ENCODE measurements at places on chromosomes 1 and 21.

DNA sequence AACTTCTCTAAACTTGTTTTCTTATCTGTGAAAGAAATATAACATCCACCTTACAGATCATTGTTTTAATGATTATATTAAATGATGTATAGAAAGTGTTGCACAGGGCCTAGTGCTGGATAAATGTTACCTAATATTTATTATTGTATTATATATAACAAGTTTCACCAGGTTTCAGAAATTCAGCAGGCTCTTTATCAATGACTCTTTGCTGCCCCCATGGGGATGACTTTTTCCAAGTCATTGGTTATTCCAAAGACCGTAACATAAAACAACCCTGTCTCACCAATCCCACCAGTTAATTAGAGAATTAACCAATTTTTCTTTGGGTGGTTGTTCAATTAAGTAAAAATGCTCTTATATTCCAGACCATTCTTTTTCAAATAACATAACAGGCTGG, 7.3 kb upstream of the DEDD start:
- peak; percentile 55 for DNase-seq

DNA sequence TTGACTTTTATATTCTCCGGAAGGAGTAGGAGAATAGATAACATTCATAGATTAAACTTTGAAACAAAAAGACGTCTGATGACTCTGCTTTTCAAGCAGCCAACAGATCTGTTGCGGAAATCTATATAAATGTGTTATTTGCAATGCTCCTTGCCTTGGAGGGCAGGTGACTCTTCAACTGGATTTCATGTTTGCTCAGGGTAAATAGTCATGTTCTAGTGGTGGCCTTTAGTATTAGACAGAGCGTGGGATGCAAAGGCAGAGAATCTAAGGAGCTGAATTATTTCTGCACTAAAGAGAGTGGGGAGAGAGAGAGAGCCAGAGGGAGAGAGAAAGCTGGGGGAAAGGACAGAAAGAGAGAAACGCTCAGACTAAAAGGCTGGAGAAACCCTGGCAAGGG, 454.3 kb downstream of the AJAP1 start:
- no peak for DNase-seq

- no peak for DNase-seq
Measured at GRCh38 chr1:235767795-235768194, 98.9 kb downstream of the LYST start.

DNA sequence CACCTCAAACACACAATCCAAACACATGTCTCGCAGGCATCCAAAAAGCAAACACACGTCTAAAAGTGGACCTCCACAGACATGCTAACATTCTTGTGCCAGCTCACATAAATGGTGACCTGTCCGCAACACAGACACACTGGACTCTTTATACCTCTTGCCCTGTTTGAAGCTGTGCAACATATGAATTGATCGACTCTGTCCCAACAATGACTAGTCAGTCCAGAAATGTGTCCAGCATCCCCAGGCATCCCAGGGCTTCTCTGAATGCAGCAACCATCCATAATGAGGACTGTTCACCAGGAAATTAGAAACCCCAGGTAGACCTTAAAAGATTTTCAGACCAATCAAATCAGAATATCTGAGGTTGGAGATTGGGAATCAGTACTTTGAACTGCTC, 3.2 kb downstream of the DDR2 start:
- no peak for DNase-seq

- DNase-seq, result no peak
Measured at GRCh38 chr1:214943054-214943453, 139.5 kb upstream of the KCNK2 start.

DNA sequence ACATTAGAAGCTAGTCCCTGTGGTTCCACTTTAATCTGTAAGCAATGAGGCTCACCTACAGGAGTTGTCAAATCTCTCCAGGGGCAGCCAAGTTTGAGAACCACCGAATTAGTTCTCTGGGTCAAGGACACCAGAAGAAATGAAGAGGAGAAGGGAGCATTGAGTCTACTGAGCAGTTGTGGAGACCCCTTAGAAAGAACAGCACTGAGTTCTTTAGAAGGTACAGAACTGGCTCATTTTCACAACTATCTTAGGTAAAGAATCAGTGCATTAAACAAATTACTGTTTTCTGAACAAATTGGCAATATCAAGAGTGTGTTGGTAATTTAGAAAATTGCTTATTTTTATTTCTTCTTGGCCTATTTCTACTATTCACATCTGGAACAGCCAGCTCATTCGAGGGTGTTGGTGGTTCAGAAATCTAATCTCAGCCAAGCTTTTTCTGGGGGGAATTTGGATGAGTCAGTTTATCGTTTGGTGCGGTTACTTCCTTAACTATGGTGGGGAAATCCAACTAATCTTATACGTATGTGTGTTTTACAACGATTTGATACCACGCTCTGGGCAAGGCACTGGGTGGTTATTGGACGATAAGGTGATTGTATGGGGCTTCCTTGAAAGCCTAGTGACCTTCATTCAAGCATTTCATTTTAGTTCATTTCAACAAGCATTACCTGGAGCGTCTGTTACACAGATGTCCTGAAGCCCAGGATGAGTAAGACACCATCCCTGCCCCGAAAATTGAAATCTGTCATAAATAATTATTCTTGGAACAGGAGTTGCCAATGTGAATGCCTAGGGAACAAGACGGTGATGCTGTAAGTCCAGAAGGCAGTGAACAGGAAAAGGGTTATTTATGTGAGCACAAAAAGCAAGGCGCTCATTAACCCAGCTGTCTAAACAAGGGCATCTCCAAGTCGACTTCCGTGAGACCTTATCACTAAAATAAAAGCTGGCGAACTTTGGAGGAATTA, 52.0 kb upstream of the TMPRSS2 start:
- peak; percentile 6 for DNase-seq

All from iris pigment epithelial cell (primary cell).